Anterior cingulate cortex (tissue), 58 donors: ENCODE measurements at places on chromosomes 2 and 18.

- no peak for DNase-seq
These were observed 53.3 kb downstream of the CCDC148 start for GRCh38 chr2:158403237-158403636.

DNA sequence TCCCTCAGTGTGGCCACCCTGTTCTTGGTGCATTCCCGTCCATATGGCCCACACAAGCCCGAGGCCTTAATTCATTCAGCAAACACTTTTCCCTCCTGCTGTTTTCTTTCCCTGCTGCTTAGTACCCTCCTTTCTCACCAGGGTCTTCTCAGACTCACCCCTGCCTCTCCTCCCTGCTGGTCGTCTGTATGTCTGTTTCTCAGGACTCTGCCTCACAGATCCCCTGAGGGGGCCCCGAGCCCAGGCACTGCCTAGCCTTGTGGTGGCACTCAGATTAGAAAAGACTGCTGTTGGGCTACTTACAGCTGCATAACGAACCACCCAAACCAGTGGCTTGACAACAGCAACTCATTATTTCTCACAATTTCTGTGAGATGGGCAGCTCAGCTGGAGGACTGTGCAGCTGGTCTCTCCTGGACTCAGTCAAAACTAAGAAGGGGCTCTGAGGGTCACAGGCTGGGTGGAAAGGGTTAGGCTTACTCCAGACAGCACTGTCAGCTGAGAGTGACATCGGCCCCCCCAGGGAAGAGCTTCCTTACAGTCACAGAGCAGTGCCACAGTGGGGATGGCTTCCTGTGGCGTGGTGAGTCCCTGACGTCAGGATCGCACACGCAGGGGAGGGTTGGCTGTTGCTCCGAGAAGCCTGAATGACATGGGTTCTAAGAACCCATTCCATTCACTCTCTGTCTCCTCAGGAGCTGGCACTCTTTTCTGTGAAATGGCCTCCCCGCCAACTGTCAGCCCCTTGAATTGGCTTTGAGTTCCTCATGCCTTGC lies 139.0 kb downstream of the UXS1 start:
- DNase-seq: no peak

- no peak for DNase-seq
These were observed 208.3 kb downstream of the EIPR1 start for GRCh38 chr2:3169106-3169870.

DNA sequence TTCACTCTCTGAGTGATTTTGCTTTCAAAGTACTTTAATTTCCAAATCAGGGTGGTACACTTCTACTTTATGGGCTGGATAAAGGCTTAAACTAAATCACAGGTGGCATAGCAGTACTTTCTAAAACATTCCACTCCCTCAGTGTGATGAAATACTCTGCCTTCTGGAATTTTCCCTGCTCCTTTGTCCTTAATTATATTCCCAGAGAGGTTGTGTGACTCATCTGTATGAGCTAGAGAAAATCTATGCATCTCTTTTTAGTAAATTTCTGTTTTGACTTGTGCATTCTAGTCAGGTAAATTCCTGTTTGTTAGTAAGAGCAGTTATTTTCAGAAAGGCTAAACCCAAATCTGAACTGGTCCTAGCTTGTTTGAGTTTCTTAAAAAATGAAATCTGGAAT lies 29.0 kb upstream of the PLA2R1 start:
- DNase-seq: no peak

GRCh38 chr2:176421297-176422050 lies 152.2 kb downstream of the MTX2 start:
- DNase-seq: no peak
